ENCODE measurements at places on chromosomes 3 and 15.

DNA sequence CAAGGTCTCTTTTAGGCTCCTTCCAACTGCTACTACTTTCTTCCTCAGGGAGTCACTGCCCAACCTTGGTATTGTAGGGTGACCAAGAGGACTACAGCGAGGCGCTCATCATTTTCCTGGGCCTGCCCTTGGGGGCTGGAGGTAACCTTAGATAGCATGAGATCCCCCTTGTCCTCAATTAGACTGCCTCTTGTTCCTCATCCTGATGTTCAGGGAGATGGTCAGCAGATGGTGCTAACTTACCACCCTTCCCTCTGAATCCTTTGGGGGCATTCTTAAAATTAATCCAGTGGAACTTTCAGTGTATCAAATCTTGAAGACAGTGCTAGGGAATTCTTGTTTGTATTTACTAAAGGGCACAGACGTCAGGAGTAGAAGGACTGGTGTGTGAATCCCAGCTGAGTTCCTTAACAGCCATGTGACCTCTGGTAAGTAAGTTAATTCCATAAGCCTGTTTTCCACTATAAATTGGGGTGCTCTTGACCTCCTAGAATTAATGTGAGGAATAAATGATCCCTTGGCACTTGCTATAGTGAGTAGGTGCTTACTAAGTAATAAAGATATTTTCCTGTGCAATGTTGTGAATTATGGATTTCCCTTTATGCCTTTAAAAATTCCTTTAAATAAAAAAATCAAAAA is 4.1 kb upstream of the CLPX start:
- DNase-seq = peak; percentile 37

GRCh38 chr3:143294188-143294587 is 174.6 kb downstream of the CHST2 start:
- no peak for DNase-seq

DNA sequence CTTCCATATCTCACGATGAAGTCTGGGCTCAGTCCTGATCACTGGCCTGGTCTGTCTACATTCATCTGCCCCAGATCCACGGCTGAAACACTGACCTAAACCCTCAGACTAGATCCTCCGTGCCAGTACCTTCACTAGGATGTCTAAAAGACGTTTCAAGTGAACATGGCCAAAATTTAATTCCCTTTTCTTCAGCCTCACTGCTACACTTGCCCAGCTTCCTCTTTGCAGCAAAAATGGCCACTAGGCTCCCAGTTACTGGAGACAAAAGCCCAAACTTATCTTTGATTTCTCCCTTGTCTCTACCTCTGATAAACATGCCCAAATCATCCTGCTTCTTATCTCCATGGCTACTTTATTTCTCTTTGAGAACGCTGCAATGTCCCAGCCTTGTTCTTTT is 1.7 kb downstream of the RASSF1 start:
- no peak for DNase-seq

GRCh38 chr15:47796830-47797229 is 79.5 kb downstream of the SEMA6D start:
- no peak for DNase-seq

GRCh38 chr3:151058740-151059139 is 26.7 kb upstream of the MED12L start:
- DNase-seq = no peak

GRCh38 chr3:155595371-155595770 is 149.5 kb downstream of the PLCH1 start:
- DNase-seq = no peak

DNA sequence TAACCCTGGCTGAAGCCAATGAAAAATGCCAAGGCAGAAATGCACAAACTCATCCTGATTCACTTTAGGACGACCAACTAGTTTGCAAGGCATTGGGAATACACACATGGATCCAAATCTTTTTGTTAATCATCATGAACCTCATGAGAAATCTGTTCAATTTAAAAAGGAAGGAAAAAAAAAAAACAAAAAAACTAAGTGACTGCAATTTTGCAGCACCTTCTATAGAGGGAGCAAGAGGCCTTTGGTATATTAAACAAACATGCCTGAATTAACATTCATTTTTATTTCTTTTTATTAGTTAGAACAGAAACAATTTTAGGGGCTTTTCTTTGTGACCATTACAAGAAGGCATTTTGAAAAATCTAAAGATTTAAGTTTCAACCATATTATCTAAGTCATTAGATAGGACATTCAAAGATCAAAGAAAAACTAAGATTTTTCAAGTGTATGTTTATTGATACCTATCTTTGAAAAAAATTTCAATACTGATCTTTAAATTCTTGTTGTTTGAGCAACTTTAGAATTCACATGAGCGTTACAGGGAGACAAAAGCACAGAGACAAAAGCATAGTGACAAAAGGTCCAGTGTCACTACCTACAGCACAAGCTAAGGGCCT is 182.4 kb downstream of the CBLB start:
- DNase-seq = no peak

DNA sequence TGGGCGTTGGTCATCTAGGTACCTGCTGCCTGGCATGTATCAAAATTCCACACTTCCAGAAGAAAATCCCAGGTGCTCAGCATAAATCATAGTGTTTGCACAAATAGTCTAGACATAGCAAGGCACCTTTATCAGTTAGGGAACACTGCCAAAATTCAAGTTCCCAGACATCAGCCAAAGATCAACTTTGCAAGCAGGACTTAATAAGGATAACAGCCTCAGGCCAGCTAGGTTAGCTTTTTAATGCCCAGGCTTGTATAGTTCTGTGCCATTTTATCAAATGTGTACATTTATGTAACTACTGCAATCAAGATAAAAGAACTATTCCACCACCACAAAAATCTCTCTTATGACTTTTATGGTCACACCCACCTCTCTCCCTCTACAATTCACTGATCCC is 30.7 kb downstream of the DZIP3 start:
- DNase-seq = no peak

GRCh38 chr15:38684440-38685010 is 119.9 kb upstream of the RASGRP1 start:
- DNase-seq = no peak
